ENCODE measurements at places on chromosomes 13 and 19.
A peak's percentile ranks its signal among the peaks of the same experiment; 100 is the strongest.

GRCh38 chr13:76385586-76385985, 500.6 kb downstream of the KCTD12 start:
- DNase-seq: no peak

GRCh38 chr13:33446821-33447725, 161.5 kb upstream of the STARD13 start:
- DNase-seq: no peak

DNA sequence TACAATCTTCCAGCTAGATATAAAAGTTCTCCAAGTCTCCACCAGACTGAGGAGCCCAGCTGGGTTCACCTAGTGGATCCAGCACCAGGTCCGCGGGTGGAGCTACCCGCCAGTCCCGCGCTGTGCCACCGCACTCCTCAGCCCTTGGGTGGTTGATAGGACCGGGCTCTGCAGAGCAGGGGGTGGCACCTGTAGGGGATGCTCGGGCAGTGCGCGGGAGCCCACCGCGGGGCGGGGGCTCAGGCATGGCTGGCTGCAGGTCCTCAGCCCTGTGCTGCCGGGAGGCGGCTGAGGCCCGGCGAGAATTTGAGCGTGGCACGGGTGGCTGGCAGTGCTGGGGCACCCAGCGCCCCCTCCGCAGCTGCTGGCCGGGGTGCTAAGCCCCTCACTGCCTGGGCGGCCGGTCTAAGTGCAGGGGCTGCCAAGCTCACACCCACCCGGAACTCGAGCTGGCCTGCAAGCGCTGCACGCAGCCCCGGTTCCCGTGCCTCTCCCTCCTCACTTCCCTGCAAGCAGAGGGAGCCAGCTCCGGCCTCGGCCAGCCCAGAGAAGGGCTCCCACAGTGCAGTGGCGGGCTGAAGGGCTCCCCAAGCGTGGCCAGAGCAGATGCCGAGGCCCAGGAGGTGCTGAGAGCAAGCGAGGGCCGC, 542.8 kb upstream of the PCDH9 start:
- no peak for DNase-seq

GRCh38 chr19:51125421-51126075, 842 bp downstream of the SIGLEC9 start:
- no peak for DNase-seq

GRCh38 chr19:32465176-32465575, 59.6 kb downstream of the DPY19L3 start:
- DNase-seq: no peak

GRCh38 chr13:79393564-79394249, 12.3 kb downstream of the RBM26 start:
- DNase-seq: peak; percentile 15

DNA sequence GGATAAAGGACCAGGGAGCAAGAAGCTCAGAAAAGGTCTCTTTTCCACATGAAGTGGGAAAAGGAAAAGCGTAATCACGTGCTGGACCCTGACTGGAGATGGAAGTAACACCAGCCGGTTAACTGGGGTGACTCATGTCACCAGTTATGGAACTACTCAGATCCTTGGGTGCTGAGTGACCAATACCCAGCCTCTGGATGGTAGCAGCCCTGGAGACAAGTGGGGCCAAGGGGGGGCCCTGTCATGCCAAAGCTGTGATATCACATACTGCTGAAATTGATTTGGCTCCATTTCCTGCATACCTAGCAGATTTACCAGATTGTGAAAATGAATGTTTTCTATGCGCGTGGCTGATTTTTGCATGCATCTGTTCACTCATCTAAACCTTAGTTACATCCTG, 158.9 kb downstream of the ZIC5 start:
- no peak for DNase-seq

DNA sequence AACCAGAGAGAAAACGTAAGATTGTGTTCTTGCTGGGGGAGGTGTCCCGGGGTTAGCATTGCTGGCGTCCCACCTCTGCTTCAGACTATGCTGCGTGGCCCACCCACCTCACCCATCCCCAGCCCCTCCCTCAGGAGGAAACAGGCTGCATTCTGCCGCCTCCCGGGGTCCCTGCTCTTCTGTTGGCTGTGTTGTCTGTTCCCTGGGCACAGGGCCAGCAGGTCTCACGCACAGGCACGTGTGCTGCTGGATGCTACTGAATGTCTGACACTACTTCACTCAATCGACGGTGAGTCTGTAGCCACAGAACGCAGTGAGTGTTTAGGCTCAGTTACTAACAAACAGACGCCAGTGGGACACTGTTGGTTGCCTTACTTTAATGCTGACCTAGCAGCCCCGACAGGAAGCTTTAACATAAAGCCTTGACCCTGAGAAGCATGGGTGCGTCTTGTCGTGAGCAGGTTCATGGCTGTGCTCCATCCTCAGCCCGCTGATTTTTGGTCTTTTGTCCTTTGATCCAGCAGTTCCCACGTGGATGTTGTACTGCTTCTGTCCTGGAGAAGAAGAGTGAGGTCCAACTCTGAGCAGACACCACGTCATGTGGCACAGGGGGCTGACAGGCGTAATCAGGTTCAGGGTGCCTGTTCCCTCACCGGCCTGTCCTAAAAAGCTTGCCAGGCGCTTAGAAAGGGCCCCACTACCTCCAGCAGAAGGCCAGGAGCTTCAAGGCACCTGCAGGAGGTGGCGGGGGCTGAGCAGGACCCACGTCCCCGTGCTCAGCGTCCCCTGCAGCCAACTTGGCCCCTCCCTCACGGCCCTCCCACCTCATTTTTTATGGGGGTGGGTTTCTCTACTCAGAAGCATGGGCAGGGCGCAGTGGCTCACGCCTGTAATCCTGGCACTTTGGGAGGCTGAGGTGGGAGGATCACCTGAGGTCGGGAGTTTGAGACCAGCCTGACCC, 26.0 kb downstream of the NAXD start:
- no peak for DNase-seq

Data from esophagus squamous epithelium (tissue), 5 donors.